ENCODE measurements at places on chromosomes 12 and 14.
A peak's percentile ranks its signal among the peaks of the same experiment; 100 is the strongest.

DNA sequence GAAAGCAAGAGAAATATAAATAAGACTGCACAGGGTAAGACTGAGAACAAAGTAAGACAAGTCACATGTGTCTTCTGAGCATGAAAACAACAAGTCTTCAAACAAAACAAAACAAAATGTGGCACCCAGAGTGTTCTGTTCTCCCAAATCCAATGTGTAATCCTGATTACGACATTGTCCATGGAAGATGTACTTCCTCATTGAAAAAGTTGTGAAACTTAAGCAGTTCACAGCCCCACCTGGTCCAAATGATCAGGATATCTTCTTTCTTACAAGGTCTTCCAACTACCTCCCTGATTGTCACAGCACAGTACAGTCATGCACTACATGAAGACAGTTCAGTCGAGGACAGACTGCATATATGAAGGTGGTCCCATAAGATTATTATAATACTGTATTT lies 23.3 kb upstream of the NEK9 start:
- no peak for DNase-seq

DNA sequence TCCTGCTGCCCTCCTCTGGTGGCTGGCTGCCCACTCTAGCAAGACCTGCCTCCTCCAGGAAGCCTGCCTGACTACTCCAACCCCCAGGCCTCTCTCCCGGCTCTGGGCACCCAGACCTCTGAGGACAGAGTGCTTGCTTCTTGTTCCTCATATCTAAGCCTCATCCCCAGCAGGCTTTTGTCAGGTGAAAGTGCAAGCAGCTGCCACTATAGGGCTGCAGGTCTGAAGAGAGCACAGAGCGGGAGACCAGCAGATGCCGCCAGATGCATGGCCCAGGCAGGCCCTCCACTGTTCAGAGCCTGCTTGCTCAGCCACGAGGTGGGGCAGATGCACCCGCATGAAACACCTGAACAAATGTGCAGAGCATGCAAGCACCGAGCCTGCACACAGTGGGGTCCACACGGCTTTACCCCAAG lies 73.0 kb downstream of the SERPINA3 start:
- DNase-seq: no peak

- no peak for DNase-seq
These were observed 797.4 kb downstream of the RPS29 start for GRCh38 chr14:48788771-48789170.

DNA sequence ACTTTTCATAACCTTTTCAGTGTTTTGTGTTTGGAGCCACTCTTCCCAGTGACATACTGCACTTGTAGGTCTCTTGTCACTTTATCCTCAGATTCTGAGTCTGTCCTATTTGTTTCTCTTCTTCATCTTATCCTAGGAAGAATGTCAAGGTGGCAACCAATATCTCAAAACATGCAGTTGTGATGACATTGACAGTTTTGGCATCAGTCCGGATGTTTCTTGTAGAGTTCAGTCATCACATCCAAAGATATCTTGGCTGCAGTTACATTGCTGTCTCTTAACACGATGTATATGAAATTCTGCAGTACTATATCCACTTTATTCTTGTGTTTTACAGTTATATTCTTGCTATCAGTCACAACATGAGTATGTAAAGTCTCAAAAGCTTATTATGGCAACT lies 6.4 kb downstream of the ADIPOR2 start:
- no peak for DNase-seq

DNA sequence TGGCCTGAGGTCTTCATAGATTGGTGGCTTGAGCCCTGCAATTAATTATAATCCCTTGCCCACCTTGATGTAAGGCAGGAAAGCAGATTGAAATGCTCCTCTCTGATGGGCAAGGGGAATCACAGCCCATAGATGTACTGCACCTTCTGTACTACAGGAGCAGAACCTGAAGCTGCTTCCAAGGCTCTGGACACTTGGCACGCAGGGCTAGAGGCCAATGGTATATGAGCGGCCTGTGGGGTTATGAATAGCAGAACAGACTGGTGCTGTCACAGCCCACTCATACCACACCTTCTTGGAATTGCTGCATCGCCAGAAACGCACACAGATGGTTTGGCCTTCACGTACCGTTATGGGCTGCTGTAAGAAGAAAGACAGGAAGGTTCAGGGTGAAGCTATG lies 1.7 kb upstream of the RBM23 start:
- no peak for DNase-seq

DNA sequence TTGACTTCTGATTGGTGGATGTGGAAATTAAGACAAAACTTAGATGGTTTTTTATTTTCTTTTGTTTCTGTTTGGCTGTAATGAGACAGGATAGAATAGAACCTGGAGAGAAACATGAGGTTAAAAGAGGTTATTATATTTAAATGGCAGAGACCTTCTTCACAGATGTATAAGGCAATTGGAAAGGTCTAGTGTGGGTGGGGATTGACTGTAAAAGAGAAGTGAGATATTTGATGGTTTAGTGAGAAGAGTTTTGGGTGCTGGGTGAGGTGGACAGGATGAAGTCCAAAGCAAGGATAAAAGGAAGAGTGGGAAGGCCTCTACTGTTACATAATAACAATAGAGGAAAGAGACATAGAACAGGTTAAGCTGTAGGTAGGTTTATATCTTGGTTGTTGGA lies 43.8 kb upstream of the PPM1H start:
- DNase-seq: no peak

DNA sequence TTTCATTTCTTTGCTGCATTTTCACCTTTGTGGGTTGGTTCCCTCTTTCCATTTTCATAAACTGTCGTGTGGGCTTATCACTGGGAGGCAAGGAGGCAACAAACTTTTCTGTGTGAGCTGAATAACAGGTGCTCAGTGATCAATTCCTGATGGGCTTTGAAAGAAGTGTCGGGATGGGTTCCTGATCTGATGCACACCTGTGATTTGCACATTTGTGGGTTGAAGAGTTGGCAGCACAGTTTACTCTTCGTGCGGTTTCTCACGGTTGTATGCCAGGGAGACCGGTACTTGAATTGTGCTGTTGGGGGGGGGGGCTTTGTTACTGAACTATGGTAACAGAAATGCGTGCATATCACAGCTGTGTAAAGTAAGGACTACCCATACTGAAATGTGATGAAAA lies 16.0 kb upstream of the ASPG start:
- no peak for DNase-seq

GRCh38 chr12:130557201-130557600 lies 158.9 kb downstream of the RIMBP2 start:
- no peak for DNase-seq

GRCh38 chr14:73771848-73772638 lies 57.9 kb upstream of the PNMA1 start:
- peak; percentile 79 for DNase-seq

DNA sequence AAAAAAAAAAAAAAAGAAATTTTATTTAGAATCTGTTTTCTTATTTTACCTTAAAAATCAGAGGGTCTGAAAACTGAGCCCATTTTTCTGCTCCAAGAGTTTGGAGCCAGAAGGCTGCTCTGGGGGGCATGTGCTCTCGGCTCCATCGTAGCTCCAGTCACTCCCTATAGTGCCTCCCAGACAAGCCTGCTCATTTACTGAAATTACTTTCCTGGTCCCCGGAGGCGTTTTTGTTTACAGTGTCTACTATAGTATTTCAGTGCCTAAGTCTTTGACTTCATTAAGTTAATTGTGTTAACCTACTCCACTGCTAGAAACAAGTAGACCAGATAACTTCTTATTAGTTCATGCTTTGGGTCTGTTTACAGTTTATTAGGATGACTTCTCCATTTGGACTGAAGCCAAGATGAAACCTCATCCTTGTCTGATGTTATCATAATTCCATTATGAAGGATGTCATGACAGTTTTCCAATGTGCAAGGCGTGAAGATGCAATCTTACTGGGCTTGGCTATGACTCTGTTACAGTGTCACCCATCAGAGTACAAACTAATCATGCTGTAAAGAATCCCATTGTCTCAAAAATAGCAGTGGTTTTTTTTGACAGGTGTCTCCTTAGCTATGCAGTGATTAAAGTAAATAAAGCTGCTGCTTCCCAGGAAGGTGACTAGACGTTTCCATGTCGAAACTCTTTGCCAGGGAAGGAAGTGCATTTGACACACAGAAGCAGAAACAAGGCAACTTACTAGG lies 182.3 kb downstream of the TMEM132C start:
- DNase-seq: no peak

DNA sequence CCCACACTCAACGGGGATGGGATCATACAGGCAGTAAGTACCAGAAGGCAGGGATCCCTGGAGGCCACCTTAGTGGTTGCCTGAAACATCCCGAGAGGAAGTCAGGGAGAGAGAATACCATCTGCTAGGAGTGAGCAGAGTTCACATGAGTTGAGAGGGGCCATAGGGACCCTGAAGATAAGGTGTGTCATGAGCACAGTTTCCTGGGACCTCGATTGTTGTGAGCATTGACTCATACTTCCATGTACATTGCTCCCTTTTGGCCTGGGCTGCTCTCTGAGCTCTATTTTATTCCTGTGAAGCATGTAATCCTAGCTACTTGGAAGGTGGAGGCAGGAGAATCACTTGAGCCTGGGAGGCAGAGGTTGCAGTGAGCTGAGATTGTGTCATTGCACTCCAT lies 120.5 kb downstream of the TBC1D30 start:
- DNase-seq: no peak

- no peak for DNase-seq
These were observed 1253.8 kb upstream of the TMEM132C start for GRCh38 chr12:127013197-127013596.

DNA sequence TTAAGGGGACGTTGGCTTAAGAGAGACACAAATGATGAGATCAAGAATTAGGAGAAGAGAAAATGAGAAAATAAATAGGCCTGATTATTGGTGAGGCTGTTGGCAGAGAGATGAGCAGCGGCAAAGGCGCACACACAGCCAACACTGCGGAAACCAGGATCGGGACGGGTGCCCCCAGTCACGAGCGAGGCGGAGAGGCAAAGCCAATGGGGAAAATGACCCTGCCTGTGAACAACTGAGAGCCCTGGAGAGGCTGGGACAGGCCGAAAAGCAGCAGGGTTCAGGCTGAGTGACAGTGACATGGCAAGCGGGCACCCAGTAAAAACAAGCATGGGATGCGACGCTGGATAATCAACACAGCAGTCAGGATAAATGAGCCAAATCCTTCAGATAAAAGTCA lies 21.0 kb downstream of the SLC15A4 start:
- no peak for DNase-seq

- DNase-seq: no peak
These were observed 58.3 kb downstream of the SMOC1 start for GRCh38 chr14:69937367-69938081.

DNA sequence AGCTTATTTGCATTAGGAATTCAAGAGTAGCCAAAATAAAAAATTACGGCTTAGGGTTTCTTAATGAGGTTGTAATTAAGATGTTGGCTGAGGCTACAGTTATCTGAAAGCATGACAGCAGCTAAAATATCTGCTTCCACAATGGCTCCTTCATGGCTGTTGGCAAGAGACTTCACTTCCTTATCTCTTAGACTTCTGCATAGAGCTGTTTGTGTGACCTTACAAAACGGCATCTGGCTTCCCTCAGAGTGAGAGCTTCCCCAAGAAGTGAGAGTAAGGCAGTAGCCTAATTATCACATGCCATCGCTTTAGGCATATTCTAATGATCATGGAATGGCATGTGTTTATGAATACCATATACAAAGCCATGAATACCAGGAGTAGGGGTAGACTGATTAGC lies 57.6 kb downstream of the CCDC59 start:
- no peak for DNase-seq

DNA sequence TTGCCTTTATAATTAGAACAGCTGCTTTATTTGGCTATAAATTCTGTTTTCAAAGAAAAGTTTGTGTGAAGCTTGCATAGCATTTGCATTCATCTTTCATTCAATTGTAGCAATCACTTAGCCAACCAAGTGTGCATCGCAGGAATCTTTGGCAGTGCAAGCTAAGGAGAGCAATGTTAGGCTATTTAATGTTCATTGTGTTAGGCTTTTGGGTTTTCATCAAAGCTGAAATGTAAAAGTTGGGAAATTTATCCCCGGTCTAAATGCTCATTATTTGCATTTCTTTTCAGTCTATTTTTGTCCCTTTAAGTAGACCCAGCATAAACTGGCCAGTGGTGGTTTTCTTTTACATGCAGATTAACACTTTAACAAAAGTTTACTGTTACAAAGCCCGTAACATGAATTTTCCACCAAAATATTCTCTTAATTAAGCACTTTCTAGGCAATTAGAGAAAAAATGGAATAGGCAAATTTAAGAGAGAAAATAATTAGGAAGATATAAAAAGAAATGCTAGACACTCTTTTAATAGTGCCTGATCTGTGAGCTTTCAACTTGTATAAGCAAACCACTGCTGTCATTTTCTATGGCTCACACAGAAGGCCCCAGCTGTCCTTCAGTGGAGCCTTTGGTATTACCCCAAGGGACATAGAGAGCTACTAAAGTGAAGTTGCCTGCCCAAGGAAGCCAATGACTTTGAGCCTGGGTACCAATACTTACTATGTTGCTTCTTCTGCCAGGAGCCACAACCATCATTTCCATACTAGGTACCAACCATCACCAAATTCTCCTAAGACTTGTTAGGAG lies 898.9 kb upstream of the SEL1L start:
- no peak for DNase-seq

DNA sequence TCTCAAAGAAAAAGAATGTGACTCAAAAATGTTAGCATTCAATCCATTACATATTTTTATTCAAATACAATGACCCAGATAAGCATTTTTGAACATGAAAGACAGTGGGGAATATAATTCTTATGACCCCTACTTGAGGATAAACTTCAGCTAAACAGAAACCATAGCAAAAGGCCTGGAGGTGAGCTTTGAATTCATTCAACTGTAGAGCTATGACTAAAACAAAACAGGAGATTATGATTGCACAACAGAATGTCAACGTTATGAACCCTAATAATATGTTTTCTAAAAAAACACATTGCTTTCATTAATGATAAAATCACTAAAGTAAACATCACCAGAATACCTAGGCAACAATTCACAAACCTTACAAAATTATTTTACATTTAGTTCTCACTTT lies 27.8 kb downstream of the EFCAB11 start:
- DNase-seq: no peak

GRCh38 chr12:42447371-42447786 lies 121.4 kb downstream of the PPHLN1 start:
- no peak for DNase-seq

DNA sequence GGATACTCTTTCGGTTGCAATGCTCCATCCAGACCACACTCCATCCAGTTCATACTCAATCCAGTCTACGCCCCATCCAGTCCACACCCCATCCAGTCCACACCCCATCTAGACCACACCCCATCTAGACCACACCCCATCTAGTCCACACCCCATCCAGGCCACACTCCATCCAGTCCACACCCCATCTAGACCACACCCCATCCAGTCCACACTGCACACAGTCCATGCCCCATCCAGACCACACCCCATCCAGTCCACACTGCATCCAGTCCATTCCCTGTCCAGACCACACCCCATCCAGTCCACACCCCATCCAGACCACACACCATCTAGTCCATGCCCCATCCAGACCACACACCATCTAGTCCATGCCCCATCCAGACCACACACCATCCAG lies 116.0 kb upstream of the RTL1 start:
- DNase-seq: no peak
